ENCODE measurements at places on chromosomes 2 and 18.

GRCh38 chr2:217667512-217667911, 335.3 kb downstream of the TNS1 start:
- no peak for DNase-seq

DNA sequence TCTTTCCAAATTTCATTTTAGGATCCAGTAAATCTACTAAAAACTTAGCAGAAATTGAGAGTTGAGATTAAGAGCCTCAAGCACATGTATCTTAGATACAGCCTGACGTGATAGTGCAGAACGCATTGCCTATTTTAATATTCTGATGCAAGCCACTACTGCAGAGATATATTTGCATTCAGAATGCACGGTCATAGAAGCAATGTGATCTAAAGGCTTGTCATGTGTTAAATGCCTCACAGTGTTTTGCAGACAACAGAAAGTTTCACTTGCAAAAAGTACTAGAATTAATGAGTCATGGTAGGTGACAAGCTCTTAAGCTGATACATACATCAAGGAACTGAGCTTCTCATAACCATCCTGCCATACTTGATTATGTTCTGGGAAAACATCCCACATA, 886.7 kb upstream of the CHAC2 start:
- DNase-seq, result no peak

- DNase-seq, result no peak
Observed at GRCh38 chr2:226227341-226227740, 572.3 kb downstream of the IRS1 start.

- DNase-seq, result no peak
Observed at GRCh38 chr18:40148960-40149359, 1806.1 kb upstream of the PIK3C3 start.

DNA sequence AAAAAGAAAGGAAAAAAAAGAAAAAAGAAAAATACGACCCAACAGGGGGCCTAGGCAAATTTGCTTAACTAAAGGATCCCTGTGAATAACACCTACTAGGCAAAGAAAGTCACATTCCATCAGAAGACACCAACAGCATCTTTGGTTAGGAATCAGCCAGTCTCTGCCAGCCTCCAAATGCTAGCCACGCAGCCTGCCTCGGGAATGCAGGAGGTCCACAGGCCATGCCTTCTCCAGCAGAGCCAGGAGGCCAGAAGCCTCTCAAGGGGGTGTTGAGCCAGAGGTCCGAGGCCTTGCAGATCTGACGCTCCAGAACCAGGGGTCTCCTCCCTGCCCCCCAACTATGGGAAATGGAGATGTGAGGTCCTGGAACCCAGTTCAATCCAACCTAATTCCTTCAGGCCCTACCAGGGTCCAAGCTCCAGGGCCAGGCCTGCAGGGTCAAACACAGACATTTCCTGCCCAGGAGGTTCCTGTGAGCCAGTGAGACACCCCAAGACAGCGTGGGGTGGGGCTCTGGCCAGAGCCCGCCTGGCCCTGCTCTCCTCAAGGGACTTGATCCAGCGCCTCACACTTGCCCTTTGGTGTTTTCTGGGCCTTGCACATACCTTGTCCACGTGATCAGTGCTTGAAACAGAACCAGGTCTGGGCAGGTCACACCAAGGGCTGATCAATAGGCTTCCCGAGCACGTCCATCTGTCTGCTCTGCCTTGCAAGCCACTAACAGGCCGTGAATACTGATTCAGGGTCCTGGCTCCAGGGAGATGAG, 289.6 kb upstream of the ID2 start:
- no peak for DNase-seq

DNA sequence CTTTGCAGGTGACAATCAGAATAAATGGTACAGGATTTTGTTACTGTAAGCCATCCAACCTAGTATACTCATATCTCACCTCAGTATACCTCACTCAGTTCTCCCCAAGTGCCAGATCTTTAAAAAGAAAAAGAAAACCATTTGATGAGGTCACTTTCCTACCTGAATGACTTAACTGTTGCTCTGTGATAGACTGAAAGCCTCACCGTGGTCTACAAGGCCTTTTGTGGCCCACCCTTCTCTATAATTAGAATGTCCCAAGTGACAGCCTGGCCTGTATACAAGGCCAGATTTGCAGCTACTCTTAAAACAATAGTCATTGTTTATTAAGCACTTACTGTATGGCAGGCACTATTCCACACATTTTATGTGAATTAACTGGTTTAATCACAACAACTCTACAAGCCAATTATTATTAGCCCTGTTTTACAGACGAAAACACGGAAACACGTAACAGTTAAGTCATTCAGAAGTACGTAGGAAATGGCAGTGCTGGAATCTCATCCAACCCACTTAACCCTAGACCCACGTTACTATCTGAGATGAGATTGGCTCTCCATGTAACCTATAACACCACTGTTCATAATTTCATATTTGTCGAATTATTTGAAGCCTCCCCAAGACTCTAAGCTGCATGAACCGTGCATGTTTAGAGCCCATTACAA, 28.3 kb downstream of the PKP4 start:
- DNase-seq, result no peak

- DNase-seq, result no peak
Observed at GRCh38 chr2:191597186-191597751, 80.7 kb upstream of the NABP1 start.

GRCh38 chr2:216713691-216714336, 18.5 kb upstream of the IGFBP5 start:
- no peak for DNase-seq

- no peak for DNase-seq
Observed at GRCh38 chr2:19123556-19123955, 234.9 kb downstream of the OSR1 start.

DNA sequence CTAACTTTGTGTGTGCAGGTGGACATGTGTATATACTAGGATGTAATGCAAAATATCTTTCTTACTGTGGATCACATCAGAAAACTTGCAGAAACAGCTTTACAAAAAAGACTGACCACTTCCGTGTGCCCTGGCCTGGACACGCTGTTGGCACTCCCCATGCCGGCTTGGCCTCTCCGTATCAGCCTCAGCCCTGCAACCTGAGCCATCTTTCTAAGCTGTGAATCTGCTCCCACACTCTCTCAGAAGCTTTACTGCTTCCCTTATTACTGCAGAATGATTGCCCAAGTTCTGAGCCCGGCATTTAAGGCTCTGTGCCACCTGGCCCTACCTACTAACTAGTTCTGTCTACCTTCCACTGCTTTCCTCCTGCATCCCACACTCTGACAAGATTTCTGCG, 37.8 kb downstream of the MYO7B start:
- DNase-seq, result no peak

- DNase-seq, result no peak
Observed at GRCh38 chr2:187497858-187498463, 49.9 kb upstream of the CALCRL start.

DNA sequence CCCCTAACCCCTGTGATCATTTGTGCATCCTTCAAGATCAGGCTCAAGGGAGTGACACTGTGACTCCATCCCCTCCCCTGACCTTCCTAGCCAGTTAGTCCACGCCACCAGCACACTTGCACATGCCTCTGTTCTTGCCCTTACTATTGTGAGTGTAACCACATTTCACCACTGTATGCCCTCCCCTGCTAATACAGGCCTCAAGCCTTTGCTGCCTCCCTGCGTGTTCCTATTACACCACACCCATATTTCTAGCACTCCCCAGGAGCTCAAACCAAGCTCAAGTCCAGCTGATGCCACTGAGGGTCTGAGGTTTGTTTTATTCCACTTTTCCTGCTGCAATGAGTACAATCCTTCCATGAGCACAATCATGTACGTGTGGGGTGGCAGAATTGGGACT, 288.9 kb upstream of the FBXO11 start:
- DNase-seq, result no peak

DNA sequence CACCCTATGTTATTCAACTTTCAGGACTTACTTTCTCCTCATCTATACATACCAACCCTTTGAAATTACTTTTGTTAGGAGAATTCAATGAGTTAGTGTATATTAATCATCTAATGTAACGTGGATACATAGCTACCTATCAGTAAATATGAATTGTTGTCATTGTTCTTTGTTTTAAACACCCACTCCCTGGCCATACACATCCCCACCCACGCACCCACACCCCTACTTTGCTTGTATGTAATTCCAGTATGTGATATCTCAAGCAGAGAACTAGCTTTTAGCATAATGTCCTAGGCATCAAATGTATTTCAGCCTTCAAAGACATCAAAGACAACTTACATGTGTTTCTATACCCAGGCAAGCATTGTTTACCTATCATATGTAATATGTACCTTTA, 129.2 kb downstream of the MAP4K4 start:
- DNase-seq, result no peak

GRCh38 chr2:199836943-199837342, 14.0 kb downstream of the FTCDNL1 start:
- DNase-seq, result no peak

GRCh38 chr2:191358325-191359025, 113.3 kb downstream of the MYO1B start:
- no peak for DNase-seq

DNA sequence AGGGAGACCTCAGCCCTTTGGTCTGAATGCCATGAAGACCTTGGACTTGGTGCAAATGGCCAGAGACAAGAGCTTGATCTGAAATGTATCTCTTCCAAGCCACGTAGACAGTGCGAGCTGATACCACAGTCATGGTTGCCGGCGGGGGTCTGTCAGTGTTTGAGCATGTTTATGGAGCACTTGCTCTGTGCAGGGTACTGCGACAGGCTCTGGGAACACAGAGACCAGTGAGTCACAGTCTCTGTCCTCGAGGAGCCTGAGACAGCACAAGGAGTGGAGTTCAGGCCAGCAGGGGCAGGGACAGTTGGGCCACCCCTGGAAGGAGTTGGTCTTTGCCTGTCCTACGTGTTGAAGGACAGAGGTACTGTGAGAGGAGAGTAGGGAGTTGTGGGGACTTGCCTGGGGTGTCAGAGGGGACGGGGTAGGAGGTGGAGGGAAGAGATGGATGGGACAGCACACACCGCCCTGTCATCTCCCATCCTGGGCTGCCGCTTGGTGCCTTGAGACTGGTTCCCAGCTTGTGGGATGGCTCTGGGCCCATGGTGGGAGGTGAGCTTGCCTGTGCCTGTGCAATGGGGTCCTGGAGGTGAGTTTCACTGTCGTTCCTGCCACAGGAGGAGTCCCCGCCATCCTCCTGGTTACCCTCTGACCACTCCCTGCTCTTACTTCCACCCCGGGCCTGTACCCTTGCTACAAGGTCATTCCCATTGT, 39.5 kb downstream of the ATP6V1C2 start:
- no peak for DNase-seq

GRCh38 chr2:196515051-196515450, 124.5 kb upstream of the CCDC150 start:
- DNase-seq, result no peak

DNA sequence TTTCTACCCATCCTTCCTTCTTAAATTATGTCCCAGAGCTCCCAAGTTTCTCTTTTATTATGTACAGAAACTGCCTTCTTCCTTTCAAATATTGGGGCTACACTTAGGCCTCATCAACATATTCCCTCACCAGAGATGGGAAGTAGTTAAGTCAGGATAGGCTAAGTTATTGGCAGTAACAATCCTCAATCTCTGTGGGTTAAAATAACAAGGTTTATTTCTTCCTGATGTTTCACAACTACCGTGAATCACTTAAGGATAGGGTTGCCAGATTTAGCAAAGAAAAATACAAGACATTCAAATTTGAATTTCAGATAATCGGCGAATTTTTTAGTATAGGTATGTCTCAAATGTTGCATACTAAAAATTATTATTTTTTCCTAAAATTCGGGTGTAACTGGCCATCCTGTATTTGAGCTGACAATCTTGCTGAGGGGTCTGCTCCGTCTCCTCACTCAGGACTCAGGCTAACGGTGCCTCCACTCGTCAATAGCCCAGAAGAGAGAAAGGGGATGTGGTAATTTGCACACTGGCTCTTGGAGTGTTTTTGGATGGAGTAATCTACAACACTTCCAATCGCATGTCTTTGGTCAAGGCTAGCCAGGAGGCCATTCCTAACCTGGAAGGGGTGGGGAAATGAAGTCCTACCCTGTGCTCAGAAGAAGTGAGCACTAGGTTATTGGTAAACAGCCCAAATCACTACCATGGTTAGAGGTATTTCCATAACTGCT, 91.7 kb downstream of the ACTR3 start:
- no peak for DNase-seq

- DNase-seq, result no peak
Observed at GRCh38 chr2:162887087-162887486, 48.5 kb upstream of the KCNH7 start.

- no peak for DNase-seq
Observed at GRCh38 chr18:57209713-57210106, 62.8 kb downstream of the BOD1L2 start.

GRCh38 chr2:80326214-80326613, 21.7 kb upstream of the LRRTM1 start:
- no peak for DNase-seq

DNA sequence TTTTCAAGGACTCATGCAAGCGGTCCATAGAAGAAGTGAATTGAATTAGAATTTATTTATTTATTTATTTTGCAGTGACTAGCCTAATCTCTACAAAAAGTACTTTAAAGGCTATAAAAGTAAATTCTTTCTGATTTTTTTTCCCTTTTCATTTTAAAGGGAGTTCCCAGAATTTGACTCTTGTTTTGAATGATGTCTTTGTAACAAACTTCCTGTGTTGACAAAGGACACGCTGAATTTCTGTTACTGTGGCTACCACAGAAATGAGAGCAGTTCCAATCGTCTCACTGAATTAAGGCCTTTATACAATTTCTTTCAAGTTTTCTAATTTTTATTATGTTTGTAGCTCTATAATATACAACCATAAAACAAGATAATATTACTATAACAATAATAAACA, 46.3 kb upstream of the LPIN2 start:
- DNase-seq, result peak; percentile 36

DNA sequence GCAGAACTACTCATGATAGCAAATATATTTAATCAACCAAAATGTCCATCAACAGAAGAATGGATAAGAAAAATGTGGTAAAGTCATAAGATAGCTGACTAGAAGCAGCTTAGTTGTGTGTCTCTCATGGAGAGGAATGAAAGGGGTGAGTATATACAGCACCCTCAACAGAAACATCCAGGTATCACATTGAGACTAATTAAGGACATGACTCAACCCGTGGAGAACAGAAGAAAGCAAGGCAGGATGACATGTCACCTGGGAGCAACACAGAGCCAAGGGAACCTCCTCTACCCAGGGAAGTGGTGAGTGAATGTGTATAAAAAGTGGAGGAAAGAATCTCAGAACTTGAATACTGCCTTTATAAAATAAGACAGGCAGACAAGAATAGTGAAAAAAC, 1695.0 kb upstream of the CELF4 start:
- DNase-seq, result no peak

GRCh38 chr18:62323483-62324180, 1.5 kb upstream of the TNFRSF11A start:
- DNase-seq, result no peak

DNA sequence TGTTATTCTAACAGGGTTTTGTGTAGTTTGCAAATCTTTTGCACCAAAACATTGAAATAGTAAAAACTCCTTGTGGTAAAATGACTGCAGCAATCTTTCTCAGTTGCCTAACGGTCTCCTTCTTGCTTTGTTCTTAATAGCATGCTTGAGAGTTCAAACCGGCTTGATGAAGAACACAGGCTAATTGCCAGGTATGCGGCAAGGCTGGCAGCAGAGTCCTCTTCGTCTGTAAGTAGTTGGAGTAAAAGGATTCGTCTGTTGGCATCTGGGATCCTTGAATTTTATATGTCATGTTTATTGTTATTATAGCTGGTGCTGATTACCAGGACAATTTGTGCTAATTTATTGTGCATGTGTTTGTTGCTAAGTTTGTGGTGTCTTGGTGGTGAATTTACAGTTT, 138.1 kb downstream of the DTNA start:
- no peak for DNase-seq

All from CD4-positive, alpha-beta T cell treated with Interferon gamma for 1 hour (primary cell).